ENCODE measurements at places on chromosomes 11 and 22.

GRCh38 chr11:131688048-131688693 lies 317.8 kb downstream of the NTM start:
- peak; percentile 64 for DNase-seq

- DNase-seq, result no peak
These were observed 40.9 kb downstream of the GALNT18 start for GRCh38 chr11:11580841-11581411.

GRCh38 chr22:32723643-32724042 lies 77.9 kb upstream of the TIMP3 start:
- DNase-seq, result peak; percentile 93

DNA sequence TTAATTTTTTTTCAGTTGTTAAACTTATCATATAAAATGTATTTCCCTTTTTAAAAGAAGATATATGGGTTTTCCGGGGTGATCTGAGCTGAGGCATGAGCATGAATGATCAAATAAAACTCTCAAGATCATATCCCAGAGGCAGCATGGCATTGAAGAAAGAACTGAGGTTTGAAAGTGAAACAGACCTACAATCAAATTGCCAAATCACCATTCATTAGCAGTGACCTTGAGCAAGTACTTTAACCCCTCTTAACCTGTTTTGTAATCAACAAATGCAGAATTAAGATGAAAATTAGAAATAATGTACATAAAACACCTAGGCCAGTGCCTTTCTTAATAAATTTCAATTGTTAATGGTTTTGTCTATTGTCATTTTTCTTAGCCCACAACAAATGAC lies 116.0 kb downstream of the RBFOX2 start:
- no peak for DNase-seq

GRCh38 chr11:44658506-44658850 lies 68.3 kb upstream of the TSPAN18 start:
- peak; percentile 33 for DNase-seq

DNA sequence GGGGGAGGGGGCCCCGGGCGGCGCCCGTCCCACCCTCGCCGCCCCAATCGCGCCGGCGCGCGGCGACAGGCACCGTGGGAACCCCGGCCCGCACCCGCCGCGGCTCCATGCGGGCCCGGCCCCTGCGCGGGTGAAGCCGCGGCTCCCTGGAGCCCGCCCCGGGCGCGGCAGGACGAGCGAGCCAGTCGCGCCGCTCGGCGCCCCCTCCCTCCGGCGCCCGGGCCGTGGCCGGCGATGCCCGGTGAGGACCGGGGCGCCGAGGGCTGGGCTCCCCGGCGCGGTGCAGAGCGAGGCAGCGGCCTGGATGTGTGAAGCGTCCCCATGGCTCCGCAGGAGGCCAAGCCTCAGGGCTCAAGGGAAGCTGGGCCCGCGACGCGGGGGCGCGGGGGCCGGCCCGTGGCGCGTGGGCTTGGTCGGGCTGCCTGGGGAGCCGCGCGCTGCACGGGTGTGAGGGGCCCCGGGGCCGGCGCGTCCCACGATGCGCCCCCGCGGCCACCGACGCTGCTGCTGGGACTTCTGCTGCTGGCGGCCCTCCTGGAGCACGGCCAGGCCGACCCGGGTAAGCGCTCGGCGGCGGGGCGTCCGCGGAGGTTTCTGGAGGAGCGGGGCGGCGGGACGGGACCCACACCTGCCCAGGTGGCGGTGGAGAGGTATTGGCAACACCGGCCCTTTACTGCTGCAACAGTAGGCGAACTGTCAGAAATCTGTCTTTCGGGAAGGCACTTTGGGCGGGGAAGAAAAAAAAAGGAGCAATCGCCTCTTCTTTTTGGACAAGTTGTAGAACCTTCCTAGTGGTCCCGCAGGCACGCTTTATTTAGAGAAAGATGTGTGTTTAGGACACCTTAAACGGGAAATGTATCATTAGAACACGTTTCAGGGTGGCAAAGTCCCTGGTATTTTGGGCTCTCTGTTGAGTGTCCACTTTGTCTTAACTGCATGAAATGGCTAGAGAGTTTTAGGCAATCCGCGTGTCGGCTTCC lies 119.4 kb downstream of the HIPK3 start:
- DNase-seq, result peak; percentile 33

DNA sequence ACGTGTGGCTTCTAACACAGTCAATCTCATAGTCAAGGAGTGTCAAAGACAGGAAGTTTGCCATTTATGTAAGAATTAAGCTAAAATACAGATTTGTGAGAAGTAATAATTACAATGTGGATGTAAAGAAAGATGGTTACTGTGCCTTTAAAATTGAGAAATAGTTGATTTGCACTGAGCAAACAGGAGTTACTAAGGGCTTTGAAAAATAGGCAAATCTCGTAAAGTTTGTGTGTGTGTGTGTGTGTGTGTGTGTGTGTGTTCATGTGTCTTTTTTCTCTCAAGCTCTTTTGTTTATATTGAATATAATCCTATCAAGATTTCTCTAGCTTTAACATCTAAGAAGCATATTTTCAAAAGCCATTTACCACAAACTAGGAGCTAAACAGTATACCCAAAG lies 2284.5 kb downstream of the LRRC4C start:
- DNase-seq, result no peak

DNA sequence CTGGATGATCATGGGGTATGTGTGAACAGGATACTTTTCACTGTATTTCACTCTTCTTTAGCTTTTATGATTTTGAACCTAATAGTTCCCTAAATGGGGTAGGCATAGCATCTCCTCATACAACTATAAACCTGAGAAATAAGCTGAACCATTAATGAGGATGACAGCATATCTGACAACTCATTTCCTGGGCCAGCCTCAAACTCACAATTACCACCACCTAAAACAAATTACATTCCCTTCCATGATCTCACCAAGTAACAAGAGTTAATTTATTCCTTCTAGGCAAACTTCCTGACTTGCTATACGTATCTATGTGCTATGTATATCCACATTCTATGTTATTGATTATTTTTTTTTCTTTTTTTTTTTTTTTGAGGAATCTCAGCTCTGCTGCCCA lies 23.0 kb downstream of the SIK3 start:
- peak; percentile 40 for DNase-seq

DNA sequence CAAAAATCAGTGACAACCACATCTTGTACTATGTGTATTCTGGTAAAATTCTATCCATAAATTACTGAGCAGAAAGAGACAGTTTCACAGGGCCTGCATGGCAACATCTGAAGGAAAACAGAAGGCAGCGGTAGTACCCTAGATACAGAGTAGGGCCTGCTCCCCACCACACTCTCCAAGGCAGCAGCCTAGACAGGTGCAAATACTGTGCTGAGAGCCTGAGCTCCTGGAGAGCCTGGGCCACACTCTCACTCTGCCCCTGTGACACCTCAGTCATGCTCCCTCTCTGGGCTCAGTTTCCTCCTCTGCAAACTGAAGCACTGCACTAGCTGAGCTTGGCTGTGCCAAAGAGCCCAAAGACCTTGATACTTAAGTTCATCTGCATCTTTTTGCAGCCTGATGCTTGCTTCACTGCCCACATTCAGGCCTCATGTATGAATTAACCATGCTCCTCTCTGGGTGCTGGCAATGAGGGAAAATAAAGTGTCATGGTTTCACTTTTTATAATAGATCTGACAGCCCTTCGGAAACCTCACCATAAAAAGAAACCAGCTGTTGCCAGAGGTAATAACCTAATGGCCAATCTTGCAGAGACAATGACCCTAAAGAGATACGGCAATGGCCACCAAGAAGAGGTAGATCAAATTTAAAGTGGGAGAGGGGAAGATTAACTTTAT lies 104.7 kb downstream of the PLEKHA7 start:
- no peak for DNase-seq

DNA sequence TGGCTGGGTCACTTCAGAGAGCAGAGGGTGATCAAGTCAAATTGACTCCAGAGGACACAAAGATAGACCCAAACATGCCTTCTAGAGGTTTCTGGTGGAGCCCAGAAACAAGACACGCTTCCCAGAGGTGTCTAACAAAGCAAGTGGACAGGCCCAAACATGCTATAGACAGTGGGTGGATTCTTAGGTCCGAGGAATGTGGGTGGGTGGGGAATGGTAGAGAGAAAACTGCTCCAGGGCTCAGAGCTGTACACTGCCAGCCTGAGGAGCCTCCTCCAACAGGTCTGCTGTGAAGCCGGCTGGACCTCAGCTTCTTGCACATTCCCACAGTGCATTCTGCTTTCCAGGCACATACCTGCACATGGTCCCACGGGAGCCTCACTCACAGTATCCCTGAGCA lies 116.8 kb upstream of the NECTIN1 start:
- no peak for DNase-seq

Measured in fibroblast of skin of scalp (primary cell).